ENCODE measurements at places on chromosomes 6 and 20.

GRCh38 chr20:36784900-36785299, 11.3 kb upstream of the DSN1 start:
- no peak for DNase-seq

GRCh38 chr20:3277686-3278465, 38.9 kb upstream of the SLC4A11 start:
- DNase-seq, result no peak

DNA sequence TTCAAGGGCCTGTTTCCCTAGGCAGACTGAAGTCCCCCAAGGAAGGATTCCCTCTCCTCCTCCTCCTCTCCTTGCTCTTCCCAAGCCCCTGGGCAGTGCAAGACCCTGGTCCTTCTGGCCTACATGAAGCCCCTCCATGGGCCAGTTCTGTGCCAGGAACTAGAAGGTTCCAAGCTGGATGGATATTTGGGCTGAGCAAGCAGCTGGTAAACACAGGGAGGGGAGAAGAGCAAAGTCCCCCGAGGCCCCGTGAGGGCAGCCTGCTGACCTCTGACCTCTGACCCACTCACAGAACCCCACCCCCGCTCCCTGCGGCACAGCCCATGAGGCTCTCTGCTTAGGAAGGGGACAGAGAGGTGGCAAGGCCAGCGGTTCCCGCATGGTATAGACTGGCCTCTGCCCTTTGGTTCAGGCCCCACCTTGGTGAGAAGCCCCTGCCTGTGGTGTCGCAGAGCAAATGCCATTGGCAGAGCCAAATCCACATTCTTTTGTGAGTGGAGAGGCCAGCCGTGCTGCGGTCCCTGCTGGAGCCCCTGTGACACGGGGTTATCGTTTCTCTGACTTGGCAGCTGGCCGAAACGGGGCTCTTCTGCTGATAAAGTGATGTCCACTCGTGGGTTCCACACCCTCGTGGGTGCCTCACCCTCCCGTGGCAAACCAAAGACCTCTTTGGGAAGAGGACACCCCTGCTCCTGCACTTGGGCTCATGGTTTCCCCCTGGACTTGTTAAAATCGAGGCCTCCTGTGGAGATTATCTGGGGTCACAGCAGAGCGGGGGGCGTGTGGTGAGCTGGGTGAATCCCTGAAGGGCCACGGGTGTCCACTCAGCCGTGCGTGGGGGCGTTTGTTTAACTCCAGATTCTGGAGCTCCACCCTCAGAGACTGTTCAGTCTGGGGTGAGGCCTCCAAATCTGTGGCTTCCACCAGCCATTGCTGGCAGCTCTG, 2.1 kb upstream of the CHRNA4 start:
- no peak for DNase-seq

DNA sequence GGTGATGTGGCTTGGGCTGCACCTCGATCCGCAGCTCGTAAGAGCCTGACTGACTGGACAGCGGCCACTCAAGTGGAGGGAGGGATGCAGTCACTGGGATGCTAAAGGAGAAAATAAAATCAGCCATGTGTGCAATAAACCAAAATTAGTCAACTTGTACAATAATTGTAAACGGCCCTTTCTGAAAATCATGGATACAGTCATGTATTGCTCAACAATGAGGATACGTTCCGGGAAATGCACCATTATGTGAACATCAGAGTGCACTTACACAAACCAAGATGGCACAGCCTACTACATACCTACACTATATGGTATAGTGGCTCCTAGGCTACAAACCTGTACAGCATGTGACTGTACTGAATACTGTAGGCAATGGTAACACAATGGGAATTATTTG, 25.7 kb downstream of the NFATC2 start:
- DNase-seq, result no peak

- DNase-seq, result no peak
Observed at GRCh38 chr6:146339716-146340115, 203.9 kb upstream of the RAB32 start.

- no peak for DNase-seq
Observed at GRCh38 chr6:36805917-36806316, 33.3 kb downstream of the CPNE5 start.

DNA sequence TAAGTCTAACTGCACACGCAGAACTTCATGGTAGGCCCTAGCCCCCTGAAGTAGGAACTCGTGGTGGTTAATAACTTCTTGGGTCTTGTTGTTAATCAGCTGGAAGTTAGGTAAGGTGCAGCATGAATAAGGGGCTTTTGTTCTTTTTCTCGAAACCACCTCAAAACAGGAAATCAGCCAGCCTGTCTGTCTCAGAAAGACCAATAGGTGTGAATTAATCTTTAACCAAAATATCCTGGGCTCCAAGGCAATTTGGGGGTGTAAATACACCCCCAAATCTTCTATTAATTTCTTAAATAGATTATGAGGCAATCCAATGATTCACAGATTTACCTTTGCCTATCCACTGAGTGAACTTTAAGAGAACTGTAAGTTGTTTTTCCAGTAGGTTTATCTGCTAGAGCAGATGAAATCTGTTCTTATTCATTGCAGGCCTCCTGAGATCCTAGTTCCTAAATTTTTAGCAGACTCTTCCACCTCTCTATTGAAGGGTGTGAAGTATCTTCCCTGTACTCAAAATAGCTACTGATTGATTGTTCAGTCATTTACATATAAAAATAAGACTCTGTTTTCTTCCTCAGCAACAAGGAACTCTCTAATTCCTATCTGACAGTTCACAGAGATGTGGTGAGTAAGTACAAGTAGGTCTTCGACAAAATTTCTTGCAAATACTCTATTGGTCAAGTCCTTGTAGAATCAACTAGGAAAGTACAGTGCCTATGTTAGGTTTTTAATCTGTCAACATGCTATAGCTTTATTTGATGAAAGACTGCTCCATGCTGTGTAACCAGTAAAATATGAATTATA, 427.1 kb upstream of the NOX3 start:
- no peak for DNase-seq

DNA sequence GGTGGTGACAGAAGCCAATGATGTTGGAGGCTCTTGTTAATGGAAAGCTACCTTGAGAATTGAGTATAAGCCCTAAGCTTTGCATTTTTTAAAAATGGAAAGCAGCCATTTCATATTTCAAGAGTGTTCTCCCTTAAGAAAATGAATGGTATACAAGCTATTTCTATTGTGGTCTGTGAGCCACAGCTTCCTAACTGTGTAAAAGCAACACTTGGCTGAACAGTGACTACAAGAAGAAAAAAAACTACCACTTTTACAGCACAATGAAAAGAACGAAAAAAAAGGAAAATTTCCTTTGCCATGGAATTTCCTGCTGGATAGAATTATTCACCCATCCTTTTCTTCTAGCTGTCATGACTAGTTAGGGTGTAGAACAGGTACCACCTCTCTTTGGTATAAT, 397.1 kb upstream of the BTBD3 start:
- DNase-seq, result no peak

GRCh38 chr20:20360464-20360863, 7.4 kb upstream of the INSM1 start:
- no peak for DNase-seq

DNA sequence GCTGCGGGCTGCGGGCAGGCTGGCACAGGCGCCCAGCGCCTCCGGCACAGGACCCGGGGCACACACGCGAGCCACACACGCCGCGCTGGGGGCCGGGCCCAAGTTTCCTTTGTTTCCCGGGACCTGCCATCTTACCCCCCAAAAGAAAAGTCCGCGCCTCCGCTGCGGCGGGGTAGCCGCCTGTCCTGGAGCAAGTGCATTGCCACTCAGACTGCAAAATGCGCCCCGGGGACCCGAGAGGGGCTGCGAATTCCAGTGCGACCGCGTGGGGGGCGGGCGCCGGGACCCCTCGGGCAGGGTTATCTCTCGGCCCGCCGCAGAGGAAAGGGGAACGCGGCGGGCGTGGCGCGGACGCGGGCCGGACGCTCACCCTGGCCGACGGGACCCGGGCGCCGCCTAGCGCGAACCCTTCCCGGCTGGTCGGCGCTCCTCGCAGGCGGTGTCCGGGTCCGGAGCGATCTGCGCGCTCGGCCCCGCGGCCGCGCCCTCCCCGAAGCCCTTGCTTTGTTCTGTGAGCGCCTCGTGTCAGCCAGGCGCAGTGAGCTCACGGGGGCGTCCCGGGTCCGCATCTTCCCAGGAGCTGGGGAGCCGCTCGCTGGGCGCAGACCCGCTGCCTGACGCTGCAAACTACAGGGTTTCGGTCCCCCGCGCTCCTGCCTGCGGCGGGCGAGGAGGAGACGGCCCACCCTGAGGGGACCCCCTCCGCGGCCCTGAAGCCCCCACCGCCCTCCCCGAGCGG, 639 bp upstream of the CD24 start:
- no peak for DNase-seq

DNA sequence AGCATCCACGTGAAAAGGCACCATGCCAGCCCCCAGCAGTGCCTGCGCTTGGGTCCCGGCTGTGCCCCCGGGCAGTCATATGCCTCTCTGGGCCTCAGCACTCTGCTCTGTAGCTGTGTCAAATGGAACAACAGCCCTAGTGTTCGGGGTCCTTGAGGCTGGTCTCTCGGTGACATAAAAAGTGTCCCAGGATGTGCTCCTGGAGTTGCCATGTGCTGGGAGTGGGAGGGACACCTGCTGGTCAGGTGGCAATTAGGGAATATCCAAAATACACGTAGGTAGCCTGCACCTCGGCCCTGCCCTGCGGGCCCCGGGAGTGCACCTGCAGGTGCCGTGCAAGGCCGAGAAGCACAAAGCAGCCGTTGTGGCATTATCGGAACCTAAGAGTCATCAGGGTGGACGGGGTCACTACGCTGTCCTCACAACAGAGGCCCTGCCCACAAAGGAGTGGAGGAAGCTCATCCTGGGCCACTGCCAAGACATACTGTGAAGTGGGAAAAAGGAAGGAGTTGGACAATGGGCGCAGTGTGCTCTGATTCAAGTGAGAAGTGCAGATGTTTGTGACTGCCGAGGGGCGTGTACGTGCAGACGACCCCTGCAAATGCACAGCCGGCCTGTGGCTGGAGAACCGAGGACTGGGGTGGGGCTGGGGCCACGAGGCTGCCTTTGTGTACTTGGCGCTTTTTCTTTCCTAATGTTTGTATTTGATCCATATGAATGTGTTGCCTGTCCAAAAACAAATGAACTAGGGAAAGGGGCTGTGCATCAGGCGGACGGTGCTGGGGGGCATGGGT, 24.6 kb downstream of the SLCO4A1 start:
- no peak for DNase-seq

DNA sequence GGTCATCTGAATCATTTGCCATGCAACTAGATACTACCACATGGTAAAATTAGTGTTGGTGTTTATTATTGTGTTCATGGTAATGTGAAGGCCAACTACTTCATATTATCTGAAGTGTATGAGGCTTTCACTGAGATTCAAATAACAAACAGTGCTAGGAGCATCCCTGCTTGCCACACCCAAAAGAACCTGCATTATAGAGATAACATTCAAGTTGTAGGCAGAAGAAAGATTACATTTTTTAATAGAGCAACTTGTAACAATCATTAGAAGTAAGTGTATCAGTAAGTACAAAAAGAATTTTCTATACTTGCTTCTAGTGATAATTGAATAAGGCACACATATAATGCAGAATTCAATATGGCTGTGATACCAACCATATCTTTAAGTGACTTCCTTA, 49.8 kb downstream of the BCKDHB start:
- no peak for DNase-seq

GRCh38 chr6:22670605-22671004, 101.2 kb downstream of the HDGFL1 start:
- no peak for DNase-seq

GRCh38 chr20:61659246-61659993, 406.3 kb downstream of the TAF4 start:
- no peak for DNase-seq

- no peak for DNase-seq
Observed at GRCh38 chr6:169141671-169142537, 111.7 kb downstream of the THBS2 start.

GRCh38 chr6:109834595-109835437, 143.3 kb upstream of the GPR6 start:
- DNase-seq, result no peak

DNA sequence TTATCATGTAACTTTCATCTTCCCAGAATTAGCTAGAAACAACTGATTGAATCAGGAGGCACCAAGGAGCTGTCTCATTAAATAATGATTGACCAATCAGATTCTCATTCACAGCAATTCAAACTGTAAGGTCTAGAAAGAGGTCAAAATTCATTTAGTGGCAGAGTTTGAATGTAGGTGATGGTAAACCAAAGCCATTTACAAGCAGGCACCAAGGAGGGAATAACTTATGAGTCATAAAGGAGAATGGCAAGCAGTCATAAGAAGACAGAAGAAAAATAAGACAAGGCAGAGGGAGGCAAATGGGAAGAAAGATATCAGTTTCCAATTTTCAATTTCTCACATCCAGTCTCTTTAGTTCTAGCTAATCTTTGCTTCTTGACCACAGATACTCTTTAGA, 52.9 kb upstream of the DEFB112 start:
- no peak for DNase-seq

- peak; percentile 75 for DNase-seq
Observed at GRCh38 chr6:42783177-42783875, 1.5 kb downstream of the BICRAL start.

DNA sequence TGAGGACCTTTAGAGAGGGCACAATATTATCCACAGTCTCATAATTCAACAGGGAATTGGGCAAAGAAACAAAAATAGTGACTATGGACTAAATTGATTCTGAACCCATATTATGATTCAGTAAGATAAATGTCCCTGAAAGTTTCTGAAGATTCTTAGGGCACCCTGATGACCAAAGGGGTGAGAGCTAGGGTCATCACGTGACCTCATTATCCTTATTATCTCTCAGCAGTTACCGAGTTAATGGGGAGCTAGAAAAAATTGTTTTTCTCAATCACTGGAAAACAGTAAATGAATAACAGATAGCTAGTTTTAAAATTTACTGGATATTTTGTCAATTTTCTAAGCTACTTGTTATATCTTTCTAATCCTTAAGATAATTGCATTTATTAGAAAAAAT, 639.5 kb downstream of the PRKN start:
- DNase-seq, result no peak

Data from T-helper 9 cell (primary cell).